Mesenteric fat pad (tissue), 1 donor: ENCODE measurements at places on chromosomes 6 and 20. TPM values are rescaled to one million over a fixed set of nuclear protein-coding genes. Genes with fewer than 3 reads are reported as not detected.

Gene HTR1B
- 0.16 TPM for total RNA-seq

Gene FAM184A
- 4.8 TPM for total RNA-seq

Gene CEP43
- 8.6 TPM for total RNA-seq

Gene SLC26A8
- total RNA-seq, result 0.35 TPM

Gene SLC22A16
- total RNA-seq, result 1.4 TPM

Gene CASS4
- 3.1 TPM for total RNA-seq

Gene TFAP2A
- 1.9 TPM for total RNA-seq

Gene OCSTAMP
- not detected for total RNA-seq

Gene PDYN
- total RNA-seq, result not detected

Gene REM1
- 2.7 TPM for total RNA-seq

Gene TAAR2
- total RNA-seq, result not detected

Gene IL17A
- total RNA-seq, result not detected

Gene MAFB
- 86.0 TPM for total RNA-seq

Gene SIGLEC1
- 45.1 TPM for total RNA-seq

Gene GRM1
- total RNA-seq, result not detected

Gene DYNLT2
- total RNA-seq, result 0.71 TPM

Gene SLC4A11
- total RNA-seq, result 1.2 TPM

Gene DZANK1
- total RNA-seq, result 1.3 TPM

Gene FOXC1
- 7.6 TPM for total RNA-seq

Gene SAMD5
- total RNA-seq, result 0.39 TPM

Gene FRK
- total RNA-seq, result 0.80 TPM

Gene IRAK1BP1
- 2.5 TPM for total RNA-seq

Gene NOTCH4
- 113 TPM for total RNA-seq

Gene ZFP64
- 11.2 TPM for total RNA-seq

Gene LPA
- total RNA-seq, result not detected

Gene COQ3
- total RNA-seq, result 7.0 TPM

Gene ZFP57
- total RNA-seq, result not detected

Gene MATN4
- not detected for total RNA-seq

Gene GPR63
- total RNA-seq, result 0.32 TPM

Gene GSTA1
- 0.93 TPM for total RNA-seq

Gene IYD
- not detected for total RNA-seq

Gene ANKRD66
- not detected for total RNA-seq

Gene CDH4
- not detected for total RNA-seq

Gene PPP1R16B
- total RNA-seq, result 24.3 TPM

Gene MEP1A
- 0.35 TPM for total RNA-seq

Gene AURKA
- 1.4 TPM for total RNA-seq

Gene BMP7
- 0.16 TPM for total RNA-seq
